ENCODE measurements at places on chromosomes 6 and 20. TPM values are rescaled to one million over a fixed set of nuclear protein-coding genes. Genes with fewer than 3 reads are reported as not detected.

LATS1 gene
- total RNA-seq: 33.2 TPM

HLA-DOA gene
- total RNA-seq: 3.3 TPM

SLC35A1 gene
- 11.8 TPM for total RNA-seq

C20orf173 gene
- total RNA-seq: not detected

NRSN1 gene
- not detected for total RNA-seq

ADGRF4 gene
- total RNA-seq: not detected

EEF1A1 gene
- 7,075 TPM for total RNA-seq

GRCh38 chr20:44746367-44747165 lies 901 bp downstream of the KCNK15 start:
- DNase-seq: no peak

GRCh38 chr6:156703719-156704118 lies 73.5 kb upstream of the ARID1B start:
- no peak for DNase-seq

GRCh38 chr6:55953335-55953734 lies 77.9 kb upstream of the BMP5 start:
- no peak for DNase-seq

GRCh38 chr6:69343851-69344250 lies 453.0 kb downstream of the LMBRD1 start:
- no peak for DNase-seq

DNA sequence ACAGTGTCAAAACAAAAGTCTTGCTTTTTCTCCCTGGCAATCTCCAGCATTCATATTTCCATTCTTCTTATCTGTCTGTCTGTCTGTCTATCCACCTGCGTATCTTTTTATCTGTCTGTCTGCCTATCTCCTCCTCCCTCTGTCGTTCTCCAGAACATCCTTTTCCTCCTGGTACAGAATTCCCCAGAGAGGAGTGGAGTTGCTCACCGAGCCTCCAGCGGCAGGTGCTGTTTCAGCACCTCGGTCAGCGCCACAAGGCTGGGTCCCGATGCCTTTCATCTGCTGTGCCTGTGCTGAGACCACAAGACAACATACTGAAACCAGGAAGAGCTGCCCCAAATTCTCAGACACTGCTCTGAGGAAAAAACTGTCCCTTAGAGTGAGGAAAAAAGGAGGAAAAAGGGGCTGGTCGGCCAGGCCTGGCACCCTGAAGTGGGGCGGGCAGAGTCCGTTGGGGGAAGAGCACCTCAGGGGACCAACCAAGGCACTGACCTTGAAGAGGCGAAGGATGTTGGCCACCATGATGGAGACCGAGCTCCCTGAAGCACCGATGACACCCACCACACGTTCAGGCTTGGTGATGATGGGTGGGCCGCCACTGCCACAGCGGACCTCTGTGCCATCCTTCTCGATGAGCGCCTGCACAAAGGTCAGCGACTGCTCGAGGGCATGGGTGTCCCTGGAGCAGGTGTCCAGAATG lies 13.3 kb downstream of the GRM4 start:
- peak; percentile 70 for DNase-seq

DNA sequence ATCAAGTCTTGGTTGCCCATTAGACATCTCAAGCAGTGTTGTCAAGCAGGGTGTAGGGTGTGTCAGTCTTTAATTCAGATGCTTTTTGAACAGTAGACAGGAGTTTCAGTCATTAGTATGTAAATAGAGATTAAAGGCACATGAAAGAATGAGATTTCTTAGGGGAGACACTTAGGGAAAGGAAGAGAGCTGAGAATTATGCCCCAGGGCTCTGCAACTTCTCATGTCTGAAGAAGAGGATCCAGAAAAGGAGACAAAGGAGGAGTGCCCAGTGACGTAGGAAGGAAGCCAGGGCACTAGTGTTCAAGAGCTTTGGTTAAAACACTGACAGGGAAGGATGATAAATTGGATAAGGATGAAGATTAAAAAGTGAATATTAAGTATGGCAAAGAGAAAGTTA lies 569.7 kb downstream of the NKAIN2 start:
- no peak for DNase-seq

- no peak for DNase-seq
Measured at GRCh38 chr6:10481101-10481500, 40.0 kb upstream of the GCNT2 start.

DNA sequence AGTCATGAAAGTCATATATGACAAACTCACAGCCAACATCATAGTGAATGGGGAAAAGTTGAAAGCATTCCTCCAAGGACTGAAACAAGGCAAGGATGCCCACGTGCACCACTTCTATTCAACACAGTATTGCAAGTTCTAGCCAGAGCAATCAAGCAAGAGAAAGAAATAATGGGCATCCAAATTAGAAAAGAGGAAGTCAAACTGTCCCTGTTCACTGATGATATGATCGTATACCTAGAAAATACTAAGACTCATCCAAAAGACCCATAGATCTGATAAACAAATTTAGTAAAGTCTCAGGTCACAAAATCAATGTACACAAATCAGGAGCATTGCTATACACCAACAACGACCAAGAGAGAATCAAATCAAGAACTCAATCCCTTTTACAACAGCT lies 41.2 kb downstream of the RPP21 start:
- no peak for DNase-seq

DNA sequence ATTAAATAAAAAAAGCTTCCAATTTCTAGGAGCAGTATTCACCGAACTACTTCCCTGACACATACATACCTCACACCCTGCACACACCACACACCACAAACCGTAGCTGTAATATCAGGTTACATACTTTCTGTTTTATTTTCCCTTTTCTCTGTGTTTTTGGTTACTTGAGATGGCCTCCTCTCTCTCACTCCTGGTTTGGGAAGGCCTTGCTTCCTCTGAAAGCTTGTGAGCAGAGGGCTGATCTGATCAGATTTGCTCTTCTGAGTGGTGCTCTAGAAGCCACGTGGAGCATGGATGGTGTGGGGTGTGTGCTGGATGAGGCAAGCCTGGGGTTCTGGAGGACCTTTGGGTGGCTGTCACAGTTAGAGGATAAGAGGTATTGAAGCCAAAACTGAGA lies 20.9 kb downstream of the UTRN start:
- DNase-seq: peak; percentile 64

- no peak for DNase-seq
Measured at GRCh38 chr6:117502580-117502979, 20.1 kb downstream of the DCBLD1 start.

GRCh38 chr6:29728173-29728874 lies 5.1 kb downstream of the HLA-F start:
- DNase-seq: no peak

Measured in activated CD8-positive, alpha-beta T cell treated with anti-CD3 and anti-CD28 coated beads, Interleukin-2, amount 10 ng/mL, durations not matched to agents 7 days and 5 days (primary cell).